HEK293T (cell line): ENCODE measurements at places on chromosomes 7 and 10.

- DNase-seq = no peak
Measured at GRCh38 chr7:132422502-132423111, 153.7 kb downstream of the PLXNA4 start.

DNA sequence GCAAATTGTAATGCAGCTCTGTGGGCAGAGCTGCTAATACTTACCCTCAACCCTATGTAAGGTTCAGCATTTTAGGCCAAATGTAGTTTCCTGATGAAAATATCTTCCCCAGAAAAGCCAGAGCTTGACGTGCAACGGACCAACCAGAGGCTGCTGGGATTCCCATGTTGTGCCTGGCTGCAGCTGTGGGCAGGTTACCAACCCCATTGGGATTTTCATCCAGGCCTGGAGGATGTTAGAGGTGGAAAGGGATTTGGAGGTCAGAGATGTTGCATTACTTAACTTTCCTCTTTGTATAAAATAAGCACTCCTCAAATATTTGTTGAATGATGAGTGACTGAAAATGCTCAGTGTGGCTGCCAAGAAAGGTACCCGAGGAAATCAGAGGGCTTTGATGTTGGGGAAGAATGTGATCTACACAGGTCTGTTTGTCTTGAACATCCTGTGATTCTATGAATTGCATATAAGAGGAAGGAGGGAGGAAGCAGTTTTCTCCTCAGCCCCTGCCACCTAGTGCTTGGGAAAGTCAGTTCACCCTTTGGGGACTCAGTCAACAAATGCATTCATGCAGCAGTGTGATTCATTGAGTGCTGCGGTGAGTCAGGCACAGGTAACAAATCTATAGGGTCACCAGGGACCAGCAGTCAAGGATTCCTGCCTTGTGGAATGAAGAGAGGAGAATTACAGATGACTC lies 487.2 kb downstream of the RPS24 start:
- DNase-seq = peak; percentile 19

- no peak for DNase-seq
Measured at GRCh38 chr7:67913604-67914003, 917.0 kb downstream of the TYW1 start.

DNA sequence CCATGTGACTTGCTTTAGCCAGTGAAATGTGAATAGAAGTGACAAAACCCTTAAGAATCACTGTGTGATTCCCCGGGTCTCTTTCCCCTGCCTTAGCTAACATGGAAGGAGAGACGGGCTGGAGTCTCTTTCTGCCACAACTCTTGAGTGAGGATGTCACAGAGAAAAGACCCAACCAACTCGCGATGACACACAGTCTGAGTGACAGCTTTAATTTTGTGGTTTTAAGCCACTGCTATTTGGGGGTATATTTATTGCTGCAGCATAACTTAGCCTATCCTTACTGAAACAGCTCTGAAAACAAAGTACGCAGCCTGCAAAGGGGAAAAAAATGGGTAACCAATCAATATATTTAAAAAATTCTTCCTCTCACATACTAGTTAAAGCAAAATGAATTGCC lies 319.4 kb downstream of the CALN1 start:
- no peak for DNase-seq
